CD4-positive, alpha-beta T cell treated with Interleukin-2 at 100 ng/mL for 4 hours (primary cell): ENCODE measurements at places on chromosomes 1 and 21.

- no peak for DNase-seq
Measured at GRCh38 chr1:55331351-55331750, 116.2 kb upstream of the USP24 start.

DNA sequence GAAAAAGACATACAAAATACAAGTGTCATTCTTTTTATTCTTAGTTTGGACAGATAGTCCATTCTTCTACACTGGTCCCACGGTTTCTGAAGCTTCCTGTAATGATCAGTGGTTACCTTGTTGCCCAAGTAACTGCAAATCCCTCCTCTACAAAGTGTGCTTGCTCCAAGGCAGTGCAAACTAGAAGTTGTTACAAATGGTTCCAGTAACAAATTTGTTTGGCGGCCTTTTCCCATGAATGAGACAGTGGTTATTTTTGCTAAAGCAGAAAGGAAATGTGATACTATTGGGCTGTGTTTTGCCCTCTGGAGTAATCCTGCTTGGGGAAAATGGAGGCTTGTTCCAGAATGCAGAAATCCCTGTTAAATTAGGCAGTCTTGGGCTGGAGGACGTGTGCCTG lies 8.9 kb downstream of the BACE2 start:
- DNase-seq, result no peak

- DNase-seq, result no peak
Measured at GRCh38 chr1:180152588-180152987, 2.1 kb upstream of the QSOX1 start.

DNA sequence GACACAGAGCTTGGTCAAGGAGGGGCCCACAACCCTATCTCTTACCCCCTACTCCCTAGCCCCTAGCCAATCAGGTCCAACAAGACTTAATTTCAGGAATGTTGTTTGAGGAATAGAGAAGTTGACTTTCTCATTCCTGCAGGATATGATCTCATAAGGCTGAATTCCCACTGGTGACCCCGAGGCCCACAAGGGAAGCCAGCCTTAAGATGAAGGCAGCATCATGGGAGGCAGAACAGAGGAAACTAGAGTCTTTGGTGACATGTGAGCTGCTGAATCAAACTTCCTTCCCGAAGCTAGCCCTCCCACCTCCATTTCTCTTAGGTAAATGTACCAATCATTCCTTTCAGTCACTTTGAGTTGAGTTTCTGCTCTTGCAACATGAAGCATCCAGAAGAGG lies 9.1 kb upstream of the PDIK1L start:
- DNase-seq, result no peak

DNA sequence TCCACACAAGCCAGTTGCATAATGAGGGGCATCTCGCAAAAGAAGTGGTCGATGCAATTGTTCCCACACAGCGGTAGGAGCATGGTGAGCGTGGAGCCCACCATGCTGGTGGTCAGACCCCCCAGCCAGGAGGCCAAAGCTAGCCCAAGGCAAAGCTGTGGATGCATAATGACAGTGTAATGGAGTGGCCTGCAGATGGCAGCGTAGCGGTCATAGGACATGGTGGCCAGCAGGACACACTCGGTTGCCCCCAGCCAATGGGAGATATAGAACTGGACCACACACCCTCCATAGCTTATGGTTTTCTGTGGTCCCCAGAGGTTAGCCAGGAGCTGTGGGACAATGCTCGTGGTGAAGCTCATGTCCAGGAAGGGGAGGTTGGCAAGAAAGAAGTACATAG lies 4.3 kb downstream of the OR2C3 start:
- no peak for DNase-seq

DNA sequence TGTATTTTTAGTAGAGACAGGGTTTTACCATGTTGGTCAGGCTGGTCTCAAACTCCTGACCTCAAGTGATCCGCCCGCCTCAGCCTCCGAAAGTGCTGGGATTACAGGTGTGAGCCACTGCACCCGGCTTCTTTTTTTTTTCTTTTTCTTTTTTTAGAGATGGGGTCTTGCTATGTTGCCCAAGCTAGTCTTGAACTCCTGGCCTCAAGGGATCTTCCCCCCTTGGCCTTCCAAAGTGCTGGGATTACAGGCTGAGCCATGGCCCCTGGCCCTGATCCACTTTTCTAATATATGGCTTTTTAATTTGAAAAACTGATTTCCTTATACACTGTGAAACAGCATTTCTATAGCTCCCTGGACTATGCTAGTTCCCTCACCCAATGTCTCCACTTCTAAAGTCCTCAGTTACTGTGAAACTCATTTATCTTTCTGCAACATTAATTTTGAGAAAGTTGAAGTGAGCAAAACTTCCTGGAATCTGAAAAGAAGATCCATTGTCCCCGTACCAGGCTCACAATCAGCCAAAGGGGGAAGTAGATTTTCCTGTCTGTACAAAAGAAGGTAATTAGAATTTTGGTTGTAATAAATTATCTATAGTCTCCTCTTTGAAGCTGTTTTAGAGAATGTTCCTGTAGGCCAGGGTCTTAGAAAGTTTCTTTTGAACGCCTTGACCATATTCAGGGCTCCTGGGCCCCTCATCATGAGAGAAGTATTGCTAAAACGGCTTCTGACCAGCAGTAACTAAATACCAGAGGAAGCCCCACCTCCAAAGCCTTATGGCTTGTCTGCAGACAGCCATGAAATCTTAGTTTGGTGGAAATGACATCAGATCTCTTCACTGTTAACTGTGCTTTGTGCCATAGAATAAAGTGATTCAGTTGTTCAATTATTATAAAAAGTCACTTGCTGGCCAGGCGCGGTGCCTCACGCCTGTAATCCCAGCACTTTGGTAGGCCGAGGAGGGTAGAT lies 34.9 kb downstream of the DEGS1 start:
- no peak for DNase-seq

DNA sequence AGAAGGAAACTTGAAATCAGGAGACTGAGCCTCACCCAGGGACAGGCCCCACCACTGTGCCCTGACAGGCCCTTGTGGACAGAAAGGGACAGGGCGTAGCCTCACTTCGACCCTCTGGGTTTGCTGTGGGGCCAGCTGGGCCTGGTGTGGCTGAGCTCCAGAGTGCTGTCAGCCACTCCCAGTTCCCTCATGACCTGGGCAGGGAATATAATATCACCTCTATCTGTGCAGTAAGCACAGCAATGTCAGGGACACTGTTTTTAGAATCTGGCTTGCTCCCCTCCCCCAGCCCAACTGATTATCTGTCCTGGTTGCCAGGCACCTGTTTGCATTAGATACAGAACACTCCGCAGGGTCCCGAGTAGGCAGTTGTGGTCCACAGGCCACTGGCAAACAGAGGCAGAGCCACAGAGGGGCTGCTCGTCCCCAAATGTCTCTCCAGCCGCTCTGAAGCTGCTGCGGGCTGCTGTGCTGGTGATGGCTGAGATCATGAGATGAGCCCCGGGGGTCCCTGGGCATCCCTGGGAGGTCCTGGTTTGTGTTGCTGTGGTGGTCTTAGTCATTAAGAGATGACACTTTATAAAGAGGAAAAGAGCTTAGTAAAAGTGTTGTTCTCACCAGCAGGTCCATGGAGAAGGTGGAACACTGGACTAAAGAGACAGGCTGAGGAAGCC lies 51.6 kb downstream of the ETS2 start:
- no peak for DNase-seq

DNA sequence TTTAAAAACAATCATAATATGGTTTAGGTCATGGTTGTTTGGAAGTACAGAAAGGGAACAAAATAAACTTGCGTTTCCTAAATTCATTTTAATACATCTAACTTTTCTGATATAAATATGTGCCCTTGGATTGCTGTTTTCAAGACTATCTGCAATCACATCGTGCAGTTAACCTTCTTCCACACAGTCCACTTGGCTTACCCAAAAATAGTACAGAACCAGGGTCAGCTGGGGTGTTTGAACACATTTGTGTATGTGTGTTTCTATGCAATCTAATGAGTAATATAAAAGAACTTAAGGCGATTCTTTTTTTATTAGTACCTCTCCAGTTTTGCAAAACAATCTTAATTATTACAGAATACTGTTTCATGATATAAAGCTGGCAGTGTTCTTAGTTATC lies 19.9 kb downstream of the SAMSN1 start:
- DNase-seq, result no peak

DNA sequence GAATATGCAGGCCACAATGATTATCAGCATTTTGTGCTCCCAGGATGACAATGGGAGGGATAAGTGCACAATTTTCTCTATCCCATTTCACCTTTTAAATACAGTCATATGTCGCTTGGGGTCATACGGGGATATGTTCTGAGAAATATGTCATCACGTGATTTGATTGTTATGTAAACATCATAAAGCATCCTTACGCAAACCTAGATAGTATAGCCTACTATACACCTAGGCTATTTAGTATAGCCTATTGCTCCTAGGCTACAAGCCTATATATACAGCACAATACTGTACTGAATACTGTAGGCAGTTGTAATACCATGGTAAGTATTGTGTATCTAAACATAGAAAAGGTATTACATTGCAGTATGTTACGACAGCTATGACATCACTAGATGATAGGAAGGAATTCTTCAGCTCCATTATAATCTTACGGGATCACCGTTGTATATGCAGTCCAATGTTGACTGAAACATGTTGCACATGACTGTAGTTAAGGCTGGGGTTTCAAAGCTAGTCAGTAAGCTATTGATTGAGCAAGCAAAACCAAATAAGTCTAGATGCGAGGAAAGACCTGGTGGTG lies 18.9 kb downstream of the RUSC1 start:
- DNase-seq, result no peak
